ENCODE measurements at places on chromosomes 11 and 22. TPM values are rescaled to one million over a fixed set of nuclear protein-coding genes. Genes with fewer than 3 reads are reported as not detected.
A peak's percentile ranks its signal among the peaks of the same experiment; 100 is the strongest.

DNA sequence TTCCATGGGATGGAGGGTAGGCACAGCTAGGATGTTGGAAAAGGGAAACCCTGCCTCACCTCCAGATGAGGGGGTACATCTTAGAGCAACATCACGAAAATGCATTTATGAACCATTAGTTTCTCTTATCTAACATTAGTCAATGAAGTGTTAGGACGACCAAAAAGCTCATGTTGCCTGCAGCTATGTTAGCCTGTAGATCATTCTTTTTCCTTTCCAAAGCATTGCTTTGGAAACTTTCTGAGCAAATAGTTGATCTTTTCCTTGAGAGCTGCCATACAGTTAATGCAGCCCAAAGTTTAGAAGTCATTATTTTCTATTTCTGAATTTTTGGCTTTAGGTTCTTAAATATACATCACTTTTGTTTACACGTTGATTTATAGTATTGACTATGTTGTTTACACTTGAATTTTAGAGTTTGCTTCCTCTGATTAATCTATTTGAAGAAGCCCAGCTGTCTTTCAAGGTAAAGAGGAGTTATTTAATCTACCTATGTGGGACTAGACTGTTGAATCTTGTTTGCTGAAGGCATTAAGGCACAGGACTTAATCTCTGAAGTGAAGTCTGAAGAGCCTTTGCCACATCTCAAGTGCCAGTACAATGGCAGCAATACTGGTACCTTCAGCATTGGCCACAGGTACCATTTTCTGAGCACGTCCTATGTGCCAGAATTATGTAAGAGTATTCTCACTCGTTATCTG lies 11.0 kb downstream of the POU2AF3 start:
- H3K27me3 ChIP-seq: peaks cover 64% of the 10 kb centered on the region
- no peak for DNase-seq
- no peak overlapping the region for H3K27ac ChIP-seq
- peaks cover 6% of the 10 kb centered on the region for H3K4me1 ChIP-seq

DNA sequence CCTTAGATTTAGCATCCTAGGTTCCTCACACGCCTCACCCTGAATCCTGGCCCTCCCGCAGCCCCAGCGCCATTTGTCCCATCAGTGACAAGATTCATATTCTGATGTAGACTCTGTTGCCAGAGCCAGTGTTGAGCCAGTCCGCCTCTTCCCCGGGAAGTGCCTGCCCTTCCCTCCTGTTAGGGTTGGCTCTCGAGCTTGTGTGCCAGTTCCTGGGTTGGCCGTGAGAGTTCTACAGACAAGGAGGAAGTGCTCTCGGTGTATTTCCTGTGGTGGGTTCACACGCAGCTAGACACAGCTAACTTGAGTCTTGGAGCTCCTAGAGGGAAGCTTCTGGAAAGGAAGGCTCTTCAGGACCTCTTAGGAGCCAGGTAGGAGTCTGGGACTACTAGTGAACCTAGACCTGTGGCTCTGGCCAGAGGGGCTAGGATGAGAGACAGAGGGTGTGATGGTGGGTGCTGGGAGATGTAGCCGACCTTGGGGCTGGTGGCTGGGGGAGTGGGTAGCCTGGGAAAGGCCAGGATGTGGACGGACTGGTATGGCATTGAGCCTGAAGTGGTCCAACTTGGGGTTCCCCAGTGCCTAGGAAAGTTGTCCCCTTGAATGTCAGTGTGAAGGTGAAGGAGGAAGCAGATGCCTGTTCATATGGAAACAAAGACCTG lies at the start of gene IL18BP:
Gene IL18BP (plus strand): TSS at position 261 of the 662 bp plus-strand sequence. CDS start 1,076 bp downstream, outside the sequence.
- peak within 1 kb of the TSS; percentile 13 for H3K27ac ChIP-seq
- H3K4me3 ChIP-seq: no peak within 1 kb of the TSS
- peaks cover 44% of the 10 kb centered on the region for H3K36me3 ChIP-seq
- peaks cover 5% of the 10 kb centered on the region for H3K4me1 ChIP-seq

- no peaks in the 10 kb centered on the region for H3K4me1 ChIP-seq
- H3K4me3 ChIP-seq: no peak overlapping the region
- H3K27me3 ChIP-seq: no peaks in the 10 kb centered on the region
Measured at GRCh38 chr22:42116848-42117424, 13.7 kb downstream of the CYP2D6 start.

The KCNA4 gene
- not detected for total RNA-seq

DNA sequence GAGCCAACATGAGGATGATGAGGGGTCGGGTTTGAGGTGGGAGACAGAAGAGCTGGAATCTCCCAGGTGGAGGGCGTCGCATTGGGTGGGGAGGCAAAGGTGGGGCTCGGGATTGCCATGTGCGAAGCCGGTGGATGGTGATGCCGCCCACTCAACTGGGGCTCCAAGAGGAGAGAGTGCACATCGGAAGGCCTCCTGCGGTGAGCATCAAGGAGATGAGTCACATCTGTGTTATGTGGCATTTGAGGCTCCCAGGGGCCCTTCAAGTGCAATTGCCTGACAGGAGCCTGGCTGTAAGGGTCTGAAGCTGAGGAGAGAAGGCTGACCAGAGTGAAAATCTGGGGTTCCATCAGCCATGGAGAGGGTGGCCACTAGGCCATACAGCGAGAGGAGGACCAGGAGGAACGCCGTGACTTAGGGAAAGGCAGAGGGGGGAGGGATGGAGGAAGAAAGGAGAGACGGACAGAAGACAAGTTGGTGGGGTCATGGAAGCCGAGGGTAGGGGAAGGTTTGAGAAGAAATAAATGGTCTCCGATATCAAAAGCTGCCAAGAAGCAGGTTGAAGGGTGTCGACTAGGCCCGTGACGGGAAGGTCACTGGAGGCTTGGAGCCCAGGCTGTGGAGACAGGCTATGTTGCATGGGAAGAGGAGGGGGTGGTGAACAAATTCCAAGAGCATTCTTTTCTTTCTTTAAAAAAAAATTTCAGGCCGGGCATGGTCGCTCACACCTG lies 21.3 kb downstream of the RASD2 start:
- H3K36me3 ChIP-seq: no peaks in the 10 kb centered on the region
- peak overlapping the region; percentile 4 for H3K27ac ChIP-seq
- DNase-seq: peak; percentile 84
- H3K4me3 ChIP-seq: no peak overlapping the region
- H3K4me1 ChIP-seq: peaks cover 28% of the 10 kb centered on the region
- H3K27me3 ChIP-seq: no peaks in the 10 kb centered on the region

DNA sequence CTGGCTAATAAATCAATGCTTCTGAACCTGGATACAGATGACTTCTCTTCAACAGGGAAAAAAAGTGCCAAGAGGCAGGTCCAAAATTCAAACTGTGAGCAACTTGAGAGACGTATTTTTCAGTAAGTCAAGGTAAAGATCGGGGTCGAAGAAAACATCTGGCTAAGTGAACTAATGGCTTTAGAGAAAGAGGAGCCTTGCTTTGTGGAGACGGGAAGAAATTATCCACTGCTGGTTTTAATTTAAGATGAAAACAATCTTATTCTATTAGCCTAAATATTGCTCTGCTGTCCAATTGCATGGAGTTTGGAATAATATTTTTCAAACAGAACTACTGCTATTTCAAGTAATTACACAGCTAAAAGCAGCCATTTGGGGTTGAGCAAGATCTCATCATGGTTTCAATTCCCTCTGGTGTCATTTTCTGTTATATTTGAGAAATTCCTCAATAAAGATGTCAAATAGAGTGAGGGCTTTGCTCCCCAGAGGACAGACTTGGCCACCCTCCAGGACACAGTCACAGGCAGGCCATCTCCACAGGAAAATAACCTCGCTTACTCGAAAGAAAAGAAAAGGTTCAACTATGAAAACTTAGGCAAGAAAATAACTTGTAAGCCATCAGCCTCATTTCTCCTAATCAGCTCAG lies 29.8 kb downstream of the SCUBE1 start:
- no peaks in the 10 kb centered on the region for H3K4me1 ChIP-seq
- H3K4me3 ChIP-seq: no peak overlapping the region
- H3K27me3 ChIP-seq: peaks cover 52% of the 10 kb centered on the region
- H3K36me3 ChIP-seq: no peaks in the 10 kb centered on the region

The RASSF10 gene
- not detected for total RNA-seq

GRCh38 chr11:115178705-115179104 lies 325.5 kb downstream of the CADM1 start:
- no peak for DNase-seq
- H3K27ac ChIP-seq: no peak overlapping the region
- H3K36me3 ChIP-seq: no peaks in the 10 kb centered on the region
- no peak overlapping the region for H3K4me3 ChIP-seq
- H3K4me1 ChIP-seq: no peaks in the 10 kb centered on the region

DNA sequence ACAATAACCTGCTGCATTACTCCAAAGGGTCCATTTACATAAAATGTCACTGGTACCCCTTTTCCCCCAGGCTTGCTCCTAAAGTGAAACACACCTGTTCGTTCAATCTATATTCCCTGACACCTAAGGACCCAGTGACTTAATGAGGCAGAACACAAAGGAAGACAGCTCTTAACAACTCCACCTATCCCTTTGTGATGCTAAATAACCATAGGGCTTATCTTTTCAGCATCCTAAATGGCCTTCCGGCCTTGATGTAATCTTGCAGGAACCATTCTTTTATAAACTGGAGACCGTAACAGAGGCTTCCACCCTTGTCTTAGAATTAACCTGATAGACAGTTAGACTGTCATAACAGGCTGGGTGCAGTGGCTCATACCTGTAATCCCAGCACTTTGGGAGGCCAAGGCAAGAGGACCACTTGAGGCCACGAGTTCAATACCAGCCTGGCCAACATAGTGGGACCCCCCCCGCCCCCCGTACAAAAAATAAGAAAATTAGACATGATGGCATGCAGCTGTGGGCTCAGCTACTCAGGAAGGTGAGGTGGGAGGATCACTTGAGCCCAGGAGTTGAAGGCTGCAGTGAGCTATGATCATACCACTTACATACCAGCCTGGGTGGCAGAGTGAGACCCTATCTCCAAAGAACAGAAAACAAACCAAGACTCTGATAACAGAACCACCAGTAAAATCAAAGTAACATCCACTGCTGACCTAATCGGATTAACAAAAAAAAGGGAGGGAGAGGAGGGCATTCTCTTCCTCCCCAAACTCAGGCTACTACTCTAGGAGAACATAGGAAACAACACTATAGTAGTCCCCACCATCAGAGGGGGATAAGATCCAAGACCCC lies 5.1 kb downstream of the CHEK2 start:
- H3K4me1 ChIP-seq: no peaks in the 10 kb centered on the region
- H3K27me3 ChIP-seq: no peaks in the 10 kb centered on the region
- peaks cover 26% of the 10 kb centered on the region for H3K36me3 ChIP-seq
- DNase-seq: no peak
- no peak overlapping the region for H3K27ac ChIP-seq
- no peak overlapping the region for H3K4me3 ChIP-seq

The NCR3LG1 gene
- 13.6 TPM for total RNA-seq

DNA sequence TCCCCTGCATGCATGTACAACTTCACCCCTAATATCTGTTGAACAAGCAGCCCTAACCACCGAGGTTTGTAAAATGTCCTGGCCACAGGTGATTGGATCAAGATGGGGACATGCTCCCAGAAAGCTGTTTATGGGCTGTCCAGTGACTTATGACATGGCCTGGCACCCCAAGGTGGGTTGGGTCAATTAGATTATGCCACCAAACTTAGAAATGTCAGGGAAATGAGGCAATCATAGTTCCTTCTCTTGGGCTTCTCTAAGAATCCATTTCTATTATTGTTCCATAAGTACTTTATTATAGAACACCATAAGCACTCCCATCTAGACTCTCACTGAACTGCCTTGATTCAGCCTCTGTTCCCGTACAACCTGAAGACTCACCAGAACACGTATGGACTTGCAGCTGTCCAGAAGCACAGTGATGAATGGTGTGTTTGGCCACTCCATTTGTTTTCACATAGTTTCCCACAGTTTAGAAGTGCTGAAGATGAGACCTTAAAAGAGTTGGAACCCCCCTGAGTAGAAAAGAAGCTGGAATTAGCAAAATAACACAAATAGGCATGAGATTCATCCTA lies 45.5 kb upstream of the OLFML1 start:
- H3K27me3 ChIP-seq: no peaks in the 10 kb centered on the region
- peaks cover 5% of the 10 kb centered on the region for H3K4me1 ChIP-seq
- H3K27ac ChIP-seq: no peak overlapping the region
- peak; percentile 16 for DNase-seq

DNA sequence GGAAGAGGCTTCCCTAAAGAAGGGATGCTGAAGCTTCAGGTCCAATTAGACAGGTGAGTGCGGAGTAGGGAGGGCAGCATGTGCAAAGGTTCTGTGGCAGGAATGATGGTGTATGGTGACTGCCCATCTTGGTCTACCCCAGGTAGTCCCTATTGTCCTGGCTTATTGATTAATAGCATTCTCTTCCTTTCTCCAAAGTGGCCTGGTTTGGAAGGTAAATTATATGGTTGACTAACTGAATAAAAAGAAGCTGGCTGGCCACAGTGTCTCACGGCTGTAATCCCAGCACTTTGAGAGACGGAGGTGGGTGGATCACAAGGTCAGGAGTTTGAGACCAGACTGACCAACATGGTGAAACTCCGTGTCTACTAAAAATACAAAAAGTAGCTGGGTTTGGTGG lies 230.5 kb downstream of the MIAT start:
- no peak for DNase-seq
- H3K36me3 ChIP-seq: peaks cover 5% of the 10 kb centered on the region
- H3K27ac ChIP-seq: no peak overlapping the region
- H3K4me3 ChIP-seq: no peak overlapping the region
- peaks cover 14% of the 10 kb centered on the region for H3K27me3 ChIP-seq

- H3K36me3 ChIP-seq: peaks cover 11% of the 10 kb centered on the region
- H3K4me1 ChIP-seq: peaks cover 22% of the 10 kb centered on the region
- peak overlapping the region; percentile 33 for H3K27ac ChIP-seq
- DNase-seq: peak; percentile 82
Measured at GRCh38 chr11:15157181-15157580, 42.5 kb downstream of the INSC start.

DNA sequence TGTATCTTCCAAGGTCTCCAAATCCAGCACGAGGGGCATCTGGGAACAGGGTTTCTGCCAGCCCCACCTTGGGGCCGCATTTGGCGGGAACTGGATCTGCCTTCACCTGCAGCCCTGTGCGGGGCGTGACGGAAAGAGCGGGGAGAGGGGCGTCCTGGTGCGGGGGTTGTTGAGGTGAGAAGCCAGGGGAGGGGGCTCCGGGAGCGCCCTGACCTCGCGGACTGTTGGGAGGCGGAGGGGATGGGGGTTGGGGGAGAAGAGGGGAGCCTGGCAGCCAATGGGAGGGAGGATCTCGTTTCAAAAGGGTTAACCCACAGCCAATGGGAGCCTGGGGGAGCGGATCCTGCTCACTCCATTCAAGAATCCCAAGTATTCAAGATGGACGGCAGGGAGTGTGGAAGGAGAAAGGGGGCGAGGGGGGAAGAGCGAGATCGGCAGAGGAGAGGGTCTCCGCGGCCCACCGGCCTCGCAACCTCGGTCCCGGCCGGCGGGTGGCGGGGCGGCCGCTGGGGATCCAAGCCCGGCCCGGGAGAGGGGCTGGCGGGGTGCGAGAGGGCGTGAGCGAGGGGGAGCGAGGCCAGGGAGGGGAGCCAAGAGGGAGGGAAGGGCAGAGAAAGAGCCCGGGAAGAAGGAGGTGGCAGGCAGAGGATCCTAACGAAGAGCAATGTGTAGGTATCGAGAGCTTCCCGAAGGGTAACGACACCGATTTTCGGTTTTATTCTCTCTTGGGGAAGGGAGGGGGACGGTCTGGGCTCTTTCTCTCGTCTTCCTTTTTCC lies 11.5 kb downstream of the YPEL4 start:
- peaks cover 5% of the 10 kb centered on the region for H3K4me1 ChIP-seq
- peaks cover 24% of the 10 kb centered on the region for H3K36me3 ChIP-seq
- peak; percentile 87 for DNase-seq
- peak overlapping the region; percentile 96 for H3K27ac ChIP-seq
